Peyer's patch (tissue), 4 donors: ENCODE measurements at places on chromosomes 11 and 22. TPM values are rescaled to one million over a fixed set of nuclear protein-coding genes. Genes with fewer than 3 reads are reported as not detected.

OR4X1 gene
- total RNA-seq: not detected

TMEM9B gene
- total RNA-seq: 23.1 TPM

KCNA4 gene
- not detected for total RNA-seq

- peak; percentile 68 for DNase-seq
- H3K4me3 ChIP-seq: peak overlapping the region; percentile 11
- peaks cover 3% of the 10 kb centered on the region for H3K4me1 ChIP-seq
These were observed 20.8 kb upstream of the PPARA start for GRCh38 chr22:46129390-46130041.

PGGHG gene
- total RNA-seq: 94.2 TPM

DNA sequence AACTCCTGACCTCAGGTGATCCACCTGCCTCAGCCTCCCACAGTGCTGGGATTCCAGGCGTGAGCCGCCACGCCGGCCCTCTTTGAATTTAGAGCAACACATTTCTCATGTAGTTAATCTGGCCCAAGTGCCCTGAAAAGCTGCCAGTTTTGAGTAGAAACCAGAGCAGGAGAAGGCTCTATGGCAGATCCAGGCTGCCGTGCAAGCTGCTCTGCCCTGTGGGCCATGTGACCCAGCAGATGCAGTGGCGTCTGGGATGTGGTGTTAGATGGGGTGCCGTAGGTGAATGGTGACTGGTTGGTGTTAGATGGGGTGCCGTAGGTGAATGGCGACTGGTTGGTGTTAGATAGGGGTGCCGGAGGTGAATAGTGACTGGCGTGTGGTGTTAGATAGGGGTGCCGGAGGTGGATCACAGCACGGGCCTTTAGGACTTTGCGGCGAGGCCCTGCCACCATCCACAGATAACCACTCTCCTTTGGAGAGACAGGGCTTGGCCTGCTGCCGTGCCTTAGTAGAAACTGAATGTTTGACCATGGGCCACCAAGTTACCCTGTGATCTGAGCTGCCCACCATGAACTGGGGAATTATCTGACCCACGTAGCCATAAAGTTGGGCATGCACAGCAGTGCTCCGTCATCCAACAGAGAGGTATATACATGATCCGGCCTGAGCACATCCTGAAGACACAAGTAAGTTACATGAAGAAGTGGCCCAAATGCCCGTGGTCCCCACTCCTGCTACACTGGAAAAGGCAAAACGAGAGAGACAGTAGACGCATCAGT lies 32.7 kb downstream of the ASCL2 start:
- no peaks in the 10 kb centered on the region for H3K4me1 ChIP-seq
- no peaks in the 10 kb centered on the region for H3K27me3 ChIP-seq
- no peak overlapping the region for H3K27ac ChIP-seq
- no peak overlapping the region for H3K4me3 ChIP-seq
- H3K36me3 ChIP-seq: no peaks in the 10 kb centered on the region

DNA sequence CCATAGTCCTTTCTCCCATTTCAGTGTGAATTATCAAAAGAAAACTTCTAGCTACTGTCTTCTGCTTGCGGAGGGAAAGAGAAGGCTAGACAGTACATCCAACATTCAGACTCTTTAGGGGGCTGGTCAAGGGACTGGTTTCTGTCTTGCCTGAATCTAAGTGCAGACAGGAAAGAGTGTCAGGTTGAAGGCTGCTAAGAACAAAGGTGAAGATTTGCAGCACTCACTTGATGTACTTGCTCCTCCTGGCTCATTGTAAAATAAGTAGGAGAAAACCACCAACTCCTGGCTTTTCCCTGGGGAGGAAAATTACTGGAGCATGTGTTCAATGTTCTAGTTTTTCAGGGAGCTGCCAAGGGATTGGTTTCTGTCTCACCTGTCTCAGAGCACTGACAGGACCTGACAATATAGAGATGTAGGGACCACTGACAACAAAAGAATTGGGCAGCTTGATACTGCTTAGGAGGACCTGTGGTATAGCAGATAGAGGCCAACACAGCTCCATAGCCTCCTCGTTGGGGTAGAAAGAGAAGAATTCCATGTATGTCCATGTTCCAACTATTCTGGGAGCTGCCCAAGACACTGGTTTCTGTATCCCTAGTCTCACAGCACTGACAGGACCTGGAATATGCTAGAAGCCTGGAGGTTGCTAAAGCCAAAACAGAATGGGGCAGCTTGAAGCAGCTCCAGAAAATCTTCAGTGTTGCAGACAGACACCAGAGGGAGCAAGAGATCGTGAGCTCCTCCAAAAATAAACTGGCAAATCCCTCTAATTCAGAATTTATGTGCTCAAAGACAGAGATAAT lies 39.7 kb upstream of the MMP12 start:
- no peak for DNase-seq
- no peaks in the 10 kb centered on the region for H3K36me3 ChIP-seq
- no peaks in the 10 kb centered on the region for H3K27me3 ChIP-seq
- H3K4me1 ChIP-seq: no peaks in the 10 kb centered on the region

DNA sequence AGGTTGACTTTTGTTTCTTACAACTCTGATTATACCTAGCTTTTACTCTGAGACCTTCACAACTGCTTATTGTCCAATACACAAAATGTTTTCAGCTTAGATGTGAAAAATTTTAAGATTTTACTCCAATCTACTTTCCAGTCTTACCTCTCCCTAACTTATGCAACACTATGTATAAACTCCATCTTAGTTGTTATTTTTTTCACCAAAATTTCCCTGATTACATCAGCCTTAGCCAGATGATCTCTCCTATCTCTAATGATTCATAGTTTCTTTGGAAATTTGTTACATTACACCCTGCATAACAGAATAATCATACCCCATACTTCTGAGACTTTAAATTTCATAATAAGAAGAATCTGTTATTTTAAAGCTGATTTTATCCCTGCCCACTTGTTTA lies 621.0 kb upstream of the ANO3 start:
- H3K27me3 ChIP-seq: no peaks in the 10 kb centered on the region
- no peak for DNase-seq
- H3K4me1 ChIP-seq: no peaks in the 10 kb centered on the region
- H3K36me3 ChIP-seq: no peaks in the 10 kb centered on the region
- no peak overlapping the region for H3K4me3 ChIP-seq
- no peak overlapping the region for H3K27ac ChIP-seq

DNA sequence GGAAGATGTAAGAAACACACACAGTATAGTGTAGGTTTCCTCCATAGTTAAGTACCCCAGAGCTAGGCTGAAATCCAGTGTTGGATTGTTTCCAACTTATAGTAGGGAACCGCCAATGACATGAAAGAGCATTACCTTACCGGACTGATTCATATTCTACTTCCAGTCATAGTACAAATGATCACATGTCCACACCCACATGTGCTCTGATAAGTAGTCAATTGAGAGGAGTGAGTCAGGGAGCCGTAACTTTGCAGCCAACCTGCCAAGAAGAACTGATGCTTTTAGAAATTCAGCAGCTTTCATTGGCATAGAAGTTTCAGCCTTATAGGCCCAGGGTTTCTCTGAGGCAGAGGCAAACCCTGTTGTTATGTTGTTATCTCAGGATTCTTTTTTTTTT lies 240.6 kb downstream of the ETS1 start:
- H3K36me3 ChIP-seq: no peaks in the 10 kb centered on the region
- peak; percentile 68 for DNase-seq
- no peaks in the 10 kb centered on the region for H3K27me3 ChIP-seq
- no peak overlapping the region for H3K27ac ChIP-seq
- H3K4me3 ChIP-seq: no peak overlapping the region
- H3K4me1 ChIP-seq: peaks cover 3% of the 10 kb centered on the region

MRPL49 gene
- 50.3 TPM for total RNA-seq

PLAAT2 gene
- 85.2 TPM for total RNA-seq

CD248 gene
- total RNA-seq: 44.6 TPM

GRCh38 chr11:62573006-62573591 lies 592 bp downstream of the EEF1G start:
- peak overlapping the region; percentile 77 for H3K4me3 ChIP-seq
- H3K27me3 ChIP-seq: no peaks in the 10 kb centered on the region
- no peak for DNase-seq
- peak overlapping the region; percentile 82 for H3K27ac ChIP-seq
- H3K4me1 ChIP-seq: peaks cover 27% of the 10 kb centered on the region

ARHGAP8 gene
- total RNA-seq: 19.2 TPM

FAM180B gene
- total RNA-seq: not detected

- no peak for DNase-seq
- H3K36me3 ChIP-seq: no peaks in the 10 kb centered on the region
- H3K4me3 ChIP-seq: peak overlapping the region; percentile 90
- H3K27me3 ChIP-seq: no peaks in the 10 kb centered on the region
- H3K4me1 ChIP-seq: peaks cover 4% of the 10 kb centered on the region
These were observed 1.7 kb downstream of the CTSD start for GRCh38 chr11:1761857-1762536.

GRCh38 chr11:45752106-45752505 lies 52.8 kb upstream of the SLC35C1 start:
- no peaks in the 10 kb centered on the region for H3K4me1 ChIP-seq
- H3K4me3 ChIP-seq: no peak overlapping the region
- DNase-seq: no peak
- no peaks in the 10 kb centered on the region for H3K36me3 ChIP-seq

LMO2 gene
- total RNA-seq: 5.1 TPM

DNA sequence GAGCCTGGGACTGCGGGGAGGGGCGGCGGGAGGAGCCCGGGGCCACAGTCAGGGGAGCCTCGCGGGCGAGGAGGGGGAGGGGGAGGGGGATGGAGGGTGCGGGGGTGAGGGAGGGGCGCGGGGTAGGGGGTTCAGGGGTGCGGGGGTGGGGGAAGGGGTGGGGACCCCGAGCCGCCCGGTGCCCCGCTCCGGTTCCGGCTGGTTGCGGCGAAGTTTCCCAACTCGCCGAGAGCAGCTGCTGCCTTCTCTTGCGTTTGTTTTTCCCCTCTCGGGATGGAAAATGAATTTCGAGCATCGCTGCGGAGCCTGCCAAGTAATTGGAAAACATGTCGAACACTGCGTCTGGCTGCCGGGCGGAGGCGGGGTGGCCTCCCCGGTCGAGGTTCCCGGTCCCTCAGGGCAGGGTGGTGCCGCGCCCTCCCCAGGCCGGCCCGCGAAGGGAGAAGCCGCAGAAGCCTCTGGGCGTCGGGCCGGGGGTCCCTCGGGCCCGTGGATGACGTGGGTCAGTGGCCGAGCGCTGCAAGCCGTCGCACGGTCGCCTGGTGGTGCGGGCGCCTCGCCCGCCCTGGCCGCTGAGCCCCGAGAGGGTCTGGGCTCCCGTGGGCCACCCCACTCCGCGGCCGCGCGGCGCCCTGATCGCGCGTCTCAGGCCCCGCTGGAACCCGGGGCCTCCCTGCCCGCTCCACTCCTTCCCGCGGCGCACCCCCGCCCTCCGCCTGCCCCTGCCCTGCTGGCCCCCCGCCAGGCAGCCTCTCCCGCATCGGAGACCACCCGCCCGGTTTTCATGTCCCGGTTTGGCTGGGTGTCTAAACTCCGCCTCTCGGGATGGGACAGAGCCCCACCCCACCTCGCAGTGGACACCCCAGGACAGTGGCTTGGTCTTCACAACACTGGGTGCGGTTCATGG lies 12.1 kb downstream of the SPATA19 start:
- no peak for DNase-seq
- H3K4me1 ChIP-seq: no peaks in the 10 kb centered on the region
- H3K36me3 ChIP-seq: no peaks in the 10 kb centered on the region
- no peak overlapping the region for H3K4me3 ChIP-seq

PAX6 gene
- total RNA-seq: 2.5 TPM

DNA sequence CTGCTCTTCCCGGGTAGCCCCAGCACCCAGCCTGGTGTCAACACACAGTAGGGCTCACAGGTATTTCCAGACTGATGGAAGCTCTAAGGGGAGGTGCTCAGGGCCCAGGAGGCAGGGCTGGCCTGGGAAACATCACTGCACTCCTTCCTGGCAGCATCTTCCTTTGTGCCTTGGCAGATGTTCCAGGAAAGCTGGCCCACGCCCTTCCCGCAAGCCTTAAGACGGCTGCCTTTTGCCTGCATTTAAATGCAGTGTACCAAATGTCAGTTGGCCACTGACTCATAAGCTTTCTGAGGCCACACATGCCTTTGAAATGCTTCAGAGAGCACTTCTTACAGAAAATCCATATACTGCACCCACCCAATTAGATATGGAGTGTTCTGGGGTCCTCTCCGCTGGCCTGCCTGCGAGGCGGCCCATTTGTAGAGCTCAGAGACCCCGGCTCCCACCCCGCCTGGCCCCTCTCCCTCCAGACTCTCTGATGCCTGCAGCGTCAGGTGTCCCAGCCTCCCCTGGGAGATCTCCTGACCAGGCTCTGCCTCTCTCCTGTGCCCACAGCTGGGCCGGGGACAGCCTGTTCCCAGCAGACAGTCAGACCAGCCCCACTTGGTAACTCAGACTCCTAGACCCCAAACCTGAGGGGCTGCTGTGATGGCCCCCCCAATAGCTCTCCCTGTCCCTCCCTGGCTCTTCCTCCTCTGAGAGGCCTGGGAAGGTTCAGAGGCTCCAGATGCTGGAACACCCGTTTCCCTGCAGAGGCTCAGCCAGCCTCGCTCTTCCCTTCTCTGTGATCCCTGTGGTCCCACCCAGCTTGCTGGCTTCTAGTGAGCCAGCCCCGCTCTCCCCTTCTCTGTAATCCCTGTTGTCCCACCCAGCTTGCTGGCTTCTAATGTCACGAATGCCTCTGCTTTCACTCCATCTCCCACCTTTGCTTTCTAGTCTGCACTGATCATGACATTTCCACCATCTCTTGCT lies 47.6 kb upstream of the THY1 start:
- no peaks in the 10 kb centered on the region for H3K27me3 ChIP-seq
- H3K27ac ChIP-seq: peak overlapping the region; percentile 47
- H3K36me3 ChIP-seq: no peaks in the 10 kb centered on the region
- no peaks in the 10 kb centered on the region for H3K4me1 ChIP-seq
- no peak for DNase-seq
- no peak overlapping the region for H3K4me3 ChIP-seq

DNA sequence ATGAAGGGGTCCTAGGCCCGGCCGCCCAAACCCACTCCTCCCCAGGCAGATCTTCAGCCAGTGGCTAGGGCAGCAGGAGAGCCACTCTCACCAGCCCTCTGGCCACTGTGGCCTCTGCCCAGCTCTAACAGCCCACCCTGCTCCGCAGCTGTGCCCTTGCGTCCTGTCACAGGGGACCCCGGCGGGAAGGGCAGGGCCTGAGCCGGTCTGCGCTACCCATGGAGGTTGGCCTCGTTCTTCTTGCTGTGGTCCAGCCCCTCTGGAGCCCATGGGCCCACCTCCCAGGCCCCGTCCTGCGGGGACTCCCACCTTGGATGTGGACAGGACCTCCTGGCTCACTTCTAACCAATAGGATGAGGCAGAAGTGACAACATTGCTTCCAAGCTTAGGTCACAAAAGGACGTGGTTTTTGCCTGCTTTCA lies 38.3 kb upstream of the TH start:
- H3K27me3 ChIP-seq: no peaks in the 10 kb centered on the region
- DNase-seq: no peak
- H3K4me1 ChIP-seq: peaks cover 23% of the 10 kb centered on the region
- no peak overlapping the region for H3K27ac ChIP-seq
- no peaks in the 10 kb centered on the region for H3K36me3 ChIP-seq

DNA sequence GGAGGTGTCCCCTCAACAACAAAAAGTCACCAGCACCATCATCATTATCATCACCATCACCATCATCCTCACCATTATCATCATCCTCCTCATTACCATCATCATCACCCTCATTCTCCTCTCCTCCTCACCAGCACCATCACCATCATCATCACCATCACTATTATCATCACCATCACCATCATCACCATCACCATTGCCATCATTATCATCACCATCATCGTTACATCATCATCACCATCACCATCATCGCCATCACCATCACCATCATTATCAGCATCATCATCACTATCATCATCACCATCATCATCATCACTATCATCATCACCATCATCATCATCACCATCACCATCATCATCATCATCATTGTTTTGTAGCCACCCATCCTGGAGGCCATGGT lies 212.6 kb downstream of the MN1 start:
- H3K27ac ChIP-seq: no peak overlapping the region
- no peaks in the 10 kb centered on the region for H3K27me3 ChIP-seq
- DNase-seq: no peak
- H3K36me3 ChIP-seq: no peaks in the 10 kb centered on the region

ZNF280A gene
- total RNA-seq: not detected
